ENCODE measurements at places on chromosomes 3 and 15.

GRCh38 chr3:120780977-120781376 is 38.4 kb downstream of the GTF2E1 start:
- DNase-seq = no peak

- no peak for DNase-seq
Observed at GRCh38 chr3:72126441-72127223, 341.7 kb upstream of the PROK2 start.

GRCh38 chr3:37909067-37909911 is 47.6 kb downstream of the CTDSPL start:
- no peak for DNase-seq

DNA sequence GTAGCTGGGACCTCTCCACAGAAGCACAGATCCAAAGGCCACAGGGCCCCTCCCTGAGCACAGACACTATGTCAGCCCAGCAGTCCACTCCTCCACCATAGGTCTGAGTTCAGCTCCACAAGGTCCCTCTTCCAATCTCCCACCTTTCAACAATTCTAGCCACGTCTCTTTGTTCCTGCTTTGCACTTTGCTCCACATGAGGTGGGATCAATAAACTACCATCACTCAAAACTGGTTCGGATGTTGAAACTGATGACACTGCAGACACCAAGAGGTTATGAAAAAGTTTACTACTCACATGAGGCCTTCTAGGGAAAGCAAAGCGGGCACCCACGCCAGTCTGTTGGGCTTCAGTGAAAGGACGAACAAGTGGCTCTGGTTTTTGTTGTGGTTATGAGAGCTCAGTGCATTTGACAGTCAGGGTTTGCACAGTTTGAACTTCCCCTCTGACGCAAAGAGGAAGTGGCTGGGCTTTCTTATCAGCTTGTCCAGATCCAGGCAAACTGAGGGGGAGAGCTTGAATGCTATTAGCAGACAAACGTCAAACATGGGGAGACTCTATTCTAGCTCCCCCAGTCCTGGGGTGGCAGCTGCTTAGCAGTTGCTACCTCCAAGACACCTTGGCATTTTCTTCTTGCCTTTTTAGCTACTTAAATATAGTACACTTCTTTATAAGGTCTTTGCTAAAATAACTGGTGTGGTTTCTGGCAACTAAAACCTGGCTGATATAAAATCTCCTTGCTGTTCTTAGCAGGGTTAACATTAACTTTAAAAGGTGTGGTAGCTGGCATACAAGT is 37.8 kb downstream of the ZNF445 start:
- no peak for DNase-seq

- no peak for DNase-seq
Observed at GRCh38 chr15:29045717-29046116, 159.9 kb downstream of the APBA2 start.

DNA sequence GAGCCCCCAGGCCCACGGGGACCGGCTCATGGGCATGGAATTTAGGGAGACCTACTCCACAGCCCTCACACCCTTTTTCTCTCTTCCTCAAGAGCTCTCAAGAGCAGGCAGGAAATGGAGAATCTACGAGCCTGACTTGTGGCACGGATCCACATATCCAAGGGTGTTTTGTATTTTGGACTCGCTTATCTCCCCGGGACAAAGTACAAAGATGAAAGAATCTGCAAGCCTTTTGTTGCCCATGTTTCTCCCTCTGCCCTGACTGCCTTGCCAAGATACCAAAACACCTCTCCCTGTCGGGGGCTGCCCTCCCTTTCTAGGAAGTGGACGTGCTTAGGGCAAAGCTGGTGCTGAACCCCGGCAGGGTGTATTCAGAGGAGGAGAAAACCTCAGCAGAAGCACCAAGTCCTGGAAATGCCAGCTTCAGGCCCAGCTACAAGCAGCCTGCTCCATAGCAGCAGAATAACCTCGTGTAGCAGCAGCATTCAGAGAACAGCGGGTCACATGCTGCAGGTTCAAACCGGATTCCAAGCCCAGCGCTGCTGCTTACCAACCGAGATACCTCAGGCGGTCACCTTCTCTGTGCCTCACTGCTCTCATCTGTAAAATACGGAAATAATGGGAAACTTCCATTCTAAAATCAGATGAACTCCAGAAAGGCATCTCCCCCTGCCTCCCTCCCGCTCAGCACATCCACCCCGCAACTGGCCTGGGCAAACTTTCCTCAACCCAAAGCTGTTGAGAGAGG is 35.2 kb downstream of the DNASE1L3 start:
- DNase-seq = no peak

DNA sequence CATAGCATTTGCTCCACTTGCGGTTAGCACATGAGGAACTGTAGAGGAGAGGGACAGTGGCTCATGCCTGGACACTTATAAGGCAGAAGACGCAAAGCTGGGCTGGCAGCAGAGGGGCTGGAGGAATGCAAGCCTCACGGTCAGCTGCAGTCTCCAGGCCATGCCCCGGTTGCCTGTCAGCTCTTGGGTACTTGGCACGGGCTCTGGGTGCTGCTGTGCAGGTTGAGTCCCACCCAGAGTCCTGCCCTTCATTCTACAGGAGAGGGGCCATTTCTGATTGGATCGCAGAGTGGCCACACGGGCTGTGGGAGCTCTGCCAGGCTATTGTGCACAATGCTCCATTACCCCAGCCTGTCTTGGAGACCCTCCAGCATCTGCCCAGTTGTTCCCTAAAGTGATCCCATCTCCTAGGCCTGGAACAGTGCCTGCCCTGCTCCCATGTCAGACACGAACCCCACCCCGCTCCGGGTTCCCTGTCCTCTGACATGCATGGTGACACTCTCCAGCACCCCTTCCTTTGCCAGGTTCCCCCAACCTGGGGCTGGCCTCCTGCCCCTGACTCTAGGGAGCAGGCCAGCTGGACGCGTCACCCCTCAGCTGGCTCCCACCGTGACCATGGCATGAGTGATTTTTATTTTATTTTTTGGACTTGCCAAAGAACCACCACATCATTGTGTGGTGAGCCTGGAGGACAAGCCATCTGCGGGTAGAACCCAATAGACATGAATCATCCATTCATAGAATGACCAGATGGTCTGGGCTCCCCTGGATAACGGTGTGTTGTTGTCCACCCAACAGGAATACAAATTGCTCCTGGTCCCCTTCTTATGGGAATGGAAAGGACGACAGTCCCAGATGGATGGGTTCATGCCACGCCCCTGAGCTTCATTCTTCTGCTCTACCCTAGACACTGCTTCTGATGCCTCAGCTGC is 51.0 kb upstream of the KLF13 start:
- no peak for DNase-seq

DNA sequence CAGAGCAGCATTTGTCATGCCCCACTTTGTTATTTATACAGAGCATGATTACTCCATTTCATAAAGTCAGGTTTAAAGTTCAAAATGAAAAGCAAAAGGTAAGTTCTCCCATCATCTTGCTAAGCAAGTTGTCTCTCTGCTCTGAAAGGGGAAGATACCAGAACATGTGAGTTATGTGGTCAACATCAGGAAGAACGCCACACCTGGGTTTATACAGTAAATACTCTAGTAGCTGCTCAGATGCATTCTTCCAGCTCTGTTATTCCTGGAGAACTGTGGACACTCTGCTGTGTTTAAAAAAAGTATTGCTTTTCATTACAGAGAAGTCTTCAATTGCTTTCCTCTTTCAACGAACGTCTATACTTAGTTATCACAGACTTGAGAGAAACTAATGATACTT is 145.7 kb downstream of the PLCL2 start:
- DNase-seq = no peak

GRCh38 chr3:137035631-137036030 is 77.8 kb downstream of the IL20RB start:
- DNase-seq = no peak

GRCh38 chr3:9278498-9278897 is 29.1 kb upstream of the SRGAP3 start:
- DNase-seq = no peak

DNA sequence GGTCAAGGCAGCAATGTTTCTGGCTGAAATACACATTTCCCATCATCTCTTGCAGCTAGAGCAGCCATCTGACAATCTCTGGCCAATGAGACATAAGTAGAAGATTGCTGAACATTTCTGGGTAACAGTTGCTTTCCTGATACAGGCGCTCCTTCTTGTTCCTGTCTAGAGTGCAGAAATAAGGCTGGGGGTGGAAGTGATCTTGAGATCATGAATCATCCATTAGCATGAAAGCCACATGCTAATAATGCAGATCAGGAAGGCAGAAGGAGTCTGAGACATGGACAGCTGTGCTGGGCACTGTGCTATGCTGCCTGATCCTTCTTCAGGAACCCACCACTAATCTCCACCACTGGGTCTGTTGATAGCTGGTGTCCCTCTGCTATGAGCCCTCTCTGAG is 14.8 kb upstream of the TMEM108 start:
- DNase-seq = no peak

DNA sequence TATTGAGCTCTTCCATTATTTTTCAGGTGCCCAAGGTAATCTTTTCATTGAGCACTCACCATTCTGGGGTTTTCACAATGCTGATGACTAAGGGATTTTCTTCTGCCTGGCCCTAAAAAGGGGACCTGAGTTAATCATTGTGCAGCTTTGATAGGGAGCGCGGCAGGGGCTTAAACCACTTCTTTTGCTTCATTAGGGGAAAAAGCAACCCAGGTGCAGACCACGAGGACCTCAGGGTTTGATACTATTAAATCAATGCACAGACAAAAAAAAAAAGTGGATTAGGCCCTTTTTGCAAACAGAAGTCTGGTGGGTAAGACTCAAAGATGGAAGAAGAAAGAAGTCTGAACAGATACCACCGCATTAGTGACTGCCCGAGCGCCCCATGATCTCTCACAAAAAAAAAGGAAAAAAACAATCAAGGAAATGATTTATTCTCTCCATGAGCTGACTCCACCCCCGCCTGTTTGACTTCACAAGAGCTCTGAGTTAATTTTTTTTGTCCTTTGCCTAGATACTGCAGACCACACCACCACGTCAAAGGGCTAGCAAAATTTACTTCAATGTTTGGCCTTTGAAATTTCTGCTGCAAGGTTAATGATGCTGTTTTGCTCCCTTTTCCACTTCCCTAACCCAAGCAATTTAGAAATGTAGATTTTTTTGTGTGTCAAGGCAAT is 78.0 kb upstream of the FEZF2 start:
- no peak for DNase-seq

GRCh38 chr3:16102187-16102561 is 72.3 kb upstream of the GALNT15 start:
- no peak for DNase-seq

- no peak for DNase-seq
Observed at GRCh38 chr15:95464509-95464908, 866.0 kb upstream of the NR2F2 start.

GRCh38 chr3:2976212-2976611 is 134.0 kb downstream of the IL5RA start:
- DNase-seq = no peak

DNA sequence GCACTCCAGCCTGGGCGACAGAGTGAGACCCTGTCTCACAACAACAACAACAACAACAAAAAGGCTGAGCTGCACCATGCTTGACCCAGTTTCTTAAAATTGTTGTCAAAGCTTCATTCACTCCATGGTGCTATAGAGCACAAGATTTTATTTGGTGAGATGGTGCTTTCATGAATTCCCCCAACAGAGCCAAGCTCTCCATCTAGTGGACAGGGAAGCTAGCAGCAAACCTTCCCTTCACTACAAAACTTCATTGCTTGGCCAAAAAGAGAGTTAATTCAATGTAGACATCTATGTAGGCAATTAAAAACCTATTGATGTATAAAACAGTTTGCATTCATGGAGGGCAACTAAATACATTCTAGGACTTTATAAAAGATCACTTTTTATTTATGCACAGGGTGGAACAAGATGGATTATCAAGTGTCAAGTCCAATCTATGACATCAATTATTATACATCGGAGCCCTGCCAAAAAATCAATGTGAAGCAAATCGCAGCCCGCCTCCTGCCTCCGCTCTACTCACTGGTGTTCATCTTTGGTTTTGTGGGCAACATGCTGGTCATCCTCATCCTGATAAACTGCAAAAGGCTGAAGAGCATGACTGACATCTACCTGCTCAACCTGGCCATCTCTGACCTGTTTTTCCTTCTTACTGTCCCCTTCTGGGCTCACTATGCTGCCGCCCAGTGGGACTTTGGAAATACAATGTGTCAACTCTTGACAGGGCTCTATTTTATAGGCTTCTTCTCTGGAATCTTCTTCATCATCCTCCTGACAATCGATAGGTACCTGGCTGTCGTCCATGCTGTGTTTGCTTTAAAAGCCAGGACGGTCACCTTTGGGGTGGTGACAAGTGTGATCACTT is 2.0 kb downstream of the CCR5 start:
- DNase-seq = no peak

DNA sequence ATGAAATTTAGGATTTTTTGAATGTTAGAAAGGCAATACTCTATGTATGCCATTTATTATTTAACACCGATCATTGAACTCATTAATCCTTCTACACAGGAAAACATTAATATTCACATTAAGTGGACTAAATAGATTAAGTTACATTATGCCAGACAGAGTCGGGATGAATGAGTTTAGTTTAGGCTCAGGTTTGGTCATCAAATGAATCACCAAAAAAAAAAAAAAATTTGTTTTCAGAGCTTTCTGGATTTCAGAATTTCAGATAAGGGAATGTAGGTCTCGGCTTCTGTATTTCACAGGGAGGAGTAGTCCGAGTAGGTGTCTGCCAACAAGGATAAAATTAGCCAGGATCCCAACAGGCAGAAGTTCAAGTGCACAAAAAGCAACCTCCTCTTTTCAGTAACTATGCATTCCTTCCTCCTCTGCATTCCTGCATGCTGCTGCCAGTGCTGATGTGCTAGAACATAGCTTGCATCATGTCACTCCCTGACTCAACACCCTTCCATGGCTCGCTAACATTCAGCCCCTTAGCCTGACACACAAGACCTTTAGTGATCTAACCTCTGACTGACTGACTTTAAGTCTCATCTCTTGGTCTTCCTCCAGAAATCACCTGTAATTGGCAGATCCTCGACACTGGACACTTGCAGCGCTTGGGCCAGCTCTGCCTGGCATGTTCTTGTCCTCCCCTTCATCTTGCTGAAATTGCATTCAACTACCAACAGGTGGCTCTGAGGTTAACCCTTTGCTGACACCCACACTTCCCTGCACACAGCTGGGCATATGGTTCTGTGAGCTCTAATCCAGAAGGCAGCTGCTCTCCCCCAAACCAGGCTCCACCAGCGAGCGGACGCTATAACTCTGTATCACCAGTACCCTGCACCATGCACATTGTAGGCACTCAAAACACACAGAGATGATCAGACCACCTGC is 145.4 kb upstream of the PROK2 start:
- DNase-seq = no peak

GRCh38 chr15:48449734-48450133 is 118.5 kb downstream of the DUT start:
- DNase-seq = no peak

GRCh38 chr3:162776148-162776547 is 1279.5 kb downstream of the OTOL1 start:
- DNase-seq = no peak

DNA sequence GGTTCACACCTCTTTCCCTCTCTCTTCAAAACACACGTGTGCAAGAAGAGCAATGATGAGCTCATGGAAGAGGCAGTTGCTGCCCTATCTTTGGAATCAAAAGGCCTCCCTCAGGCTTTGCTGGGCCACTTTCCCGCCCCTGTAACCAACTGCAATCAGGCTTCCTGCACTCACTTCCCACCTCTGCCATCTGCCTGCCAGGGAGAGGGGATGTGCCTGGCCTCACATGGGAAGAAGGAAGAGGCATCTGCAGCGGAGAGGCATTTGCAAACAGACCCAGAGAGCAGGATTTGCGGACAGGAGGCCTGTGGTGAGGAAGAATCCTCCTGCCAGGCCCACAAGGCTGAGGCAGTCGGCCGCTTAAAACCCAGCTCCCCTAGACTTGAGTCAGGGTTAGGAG is 175.6 kb upstream of the ATP10A start:
- DNase-seq = no peak
